ENCODE measurements at places on chromosomes 13 and 19. TPM values are rescaled to one million over a fixed set of nuclear protein-coding genes. Genes with fewer than 3 reads are reported as not detected.

ADGRE1 gene
- 0.24 TPM for total RNA-seq

PEG3 gene
- not detected for total RNA-seq

SIRT6 gene
- 30.4 TPM for total RNA-seq

COL4A1 gene
- not detected for total RNA-seq

C1QTNF9B gene
- not detected for total RNA-seq

MEIOSIN gene
- total RNA-seq, result not detected

ODAD3 gene
- total RNA-seq, result 0.62 TPM

NOTCH3 gene
- 0.05 TPM for total RNA-seq

CELF5 gene
- 0.15 TPM for total RNA-seq

CGB1 gene
- not detected for total RNA-seq

RNF225 gene
- total RNA-seq, result 0.49 TPM

SLITRK1 gene
- not detected for total RNA-seq

TMED1 gene
- total RNA-seq, result 14.7 TPM

CYP2A6 gene
- total RNA-seq, result not detected

Data from B cell (primary cell).